Heart right ventricle (tissue), 16 donors: ENCODE measurements at places on chromosomes 12 and 14. TPM values are rescaled to one million over a fixed set of nuclear protein-coding genes. Genes with fewer than 3 reads are reported as not detected.
A peak's percentile ranks its signal among the peaks of the same experiment; 100 is the strongest.

GRCh38 chr12:89453121-89453978 lies 71.2 kb downstream of the GALNT4 start:
- H3K27ac ChIP-seq, result peak overlapping the region; percentile 68
- H3K36me3 ChIP-seq, result no peaks in the 10 kb centered on the region
- H3K4me1 ChIP-seq, result peaks cover 43% of the 10 kb centered on the region
- H3K27me3 ChIP-seq, result no peaks in the 10 kb centered on the region
- H3K4me3 ChIP-seq, result peak overlapping the region; percentile 3
- DNase-seq, result peak; percentile 23

Gene MAP1LC3B2
- 1.2 TPM for total RNA-seq

GRCh38 chr12:104420868-104421267 lies 35.9 kb upstream of the CHST11 start:
- H3K27ac ChIP-seq, result no peak overlapping the region
- no peak overlapping the region for H3K4me3 ChIP-seq
- DNase-seq, result no peak
- no peaks in the 10 kb centered on the region for H3K27me3 ChIP-seq
- no peaks in the 10 kb centered on the region for H3K4me1 ChIP-seq
- H3K36me3 ChIP-seq, result no peaks in the 10 kb centered on the region

DNA sequence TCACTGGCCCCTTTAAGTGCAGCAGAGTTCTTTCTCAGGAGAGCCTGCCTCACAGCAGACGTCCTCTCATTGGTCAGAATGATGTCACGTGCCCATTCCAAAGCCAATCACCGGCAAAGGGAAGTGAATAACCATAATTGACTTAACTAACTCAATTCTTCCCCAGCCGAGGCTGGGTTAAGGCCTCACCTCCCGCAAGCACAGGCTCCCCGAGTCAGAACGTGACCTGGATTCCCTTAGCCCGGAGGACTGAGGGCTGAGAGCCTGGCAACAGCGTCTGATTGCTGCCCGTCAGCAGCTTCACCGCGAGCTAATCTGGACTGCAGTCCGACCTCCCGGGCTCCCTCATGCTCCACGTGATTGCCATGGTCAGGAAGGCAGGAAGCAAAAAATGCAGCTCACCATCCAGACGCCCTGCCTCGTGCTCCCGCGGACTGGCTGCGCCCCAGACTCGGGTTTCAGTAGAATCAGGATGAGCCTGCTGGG lies 92.1 kb upstream of the FZD10 start:
- peaks cover 7% of the 10 kb centered on the region for H3K27me3 ChIP-seq
- H3K27ac ChIP-seq, result no peak overlapping the region
- peak; percentile 39 for DNase-seq
- no peaks in the 10 kb centered on the region for H3K4me1 ChIP-seq
- peak overlapping the region; percentile 34 for H3K4me3 ChIP-seq
- H3K36me3 ChIP-seq, result no peaks in the 10 kb centered on the region

- DNase-seq, result no peak
- no peak overlapping the region for H3K27ac ChIP-seq
- peaks cover 11% of the 10 kb centered on the region for H3K36me3 ChIP-seq
- H3K27me3 ChIP-seq, result no peaks in the 10 kb centered on the region
Observed at GRCh38 chr14:21258889-21259787, 10.1 kb downstream of the HNRNPC start.

DNA sequence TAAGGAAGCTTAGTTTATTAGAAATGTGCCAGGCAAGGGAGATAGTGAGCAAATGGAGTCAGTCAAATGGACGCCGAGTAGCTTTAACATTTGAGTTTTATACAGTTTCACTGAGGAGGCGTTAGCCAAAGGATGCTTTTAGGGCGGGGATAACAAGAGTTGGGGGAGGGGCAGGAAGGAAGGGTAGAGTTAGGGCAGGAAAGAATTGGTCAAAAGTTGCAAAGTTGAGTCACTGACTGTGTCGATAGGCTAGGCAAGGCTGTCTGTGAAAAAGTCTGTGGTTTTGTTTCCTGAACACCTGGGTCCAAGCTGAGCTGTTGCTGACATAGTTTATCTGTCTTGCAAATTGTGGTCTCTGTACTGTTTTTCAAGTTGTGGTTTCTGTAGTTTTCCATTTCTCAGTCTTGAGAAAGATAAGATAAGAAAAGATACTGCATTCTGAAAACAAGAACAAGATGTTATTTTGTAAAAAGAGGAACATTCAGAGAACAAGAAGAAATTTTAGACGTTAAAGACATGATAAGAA lies 62.6 kb upstream of the RESF1 start:
- peaks cover 5% of the 10 kb centered on the region for H3K4me1 ChIP-seq
- no peak overlapping the region for H3K4me3 ChIP-seq

DNA sequence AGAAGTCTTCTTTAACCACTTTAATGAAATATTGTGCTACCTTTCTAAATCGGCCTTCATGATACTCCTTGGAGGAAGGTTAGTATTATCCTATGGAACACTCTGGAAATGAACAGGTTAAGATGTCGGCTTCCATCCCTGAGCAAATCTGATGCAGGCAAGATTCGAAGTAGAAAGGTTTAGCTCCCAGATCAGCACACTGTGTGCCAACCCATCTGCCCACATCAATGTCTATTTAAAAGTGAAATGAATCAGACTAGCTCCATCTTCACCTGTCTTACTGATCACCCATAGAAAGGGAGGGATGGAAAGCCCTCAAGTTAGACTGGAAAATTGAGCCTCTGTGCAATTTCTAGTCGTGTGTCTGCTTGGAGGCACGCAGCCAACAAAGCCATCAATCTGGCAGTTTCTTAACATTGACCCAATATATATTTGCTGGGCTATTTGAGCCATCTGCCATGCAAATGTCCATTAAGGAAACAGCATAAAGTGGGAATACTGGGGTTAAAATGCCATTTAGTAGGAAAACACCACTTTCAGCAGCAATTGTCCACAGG lies 506.1 kb downstream of the RMST start:
- no peak overlapping the region for H3K27ac ChIP-seq
- no peaks in the 10 kb centered on the region for H3K36me3 ChIP-seq
- H3K4me3 ChIP-seq, result no peak overlapping the region
- no peak for DNase-seq
- H3K27me3 ChIP-seq, result no peaks in the 10 kb centered on the region
- no peaks in the 10 kb centered on the region for H3K4me1 ChIP-seq

Gene NUP107
- total RNA-seq, result 22.0 TPM

GRCh38 chr14:72154645-72155378 lies 222.6 kb downstream of the RGS6 start:
- no peaks in the 10 kb centered on the region for H3K27me3 ChIP-seq
- no peak overlapping the region for H3K4me3 ChIP-seq
- no peak for DNase-seq
- no peaks in the 10 kb centered on the region for H3K36me3 ChIP-seq

- peaks cover 6% of the 10 kb centered on the region for H3K27me3 ChIP-seq
- no peak for DNase-seq
- no peaks in the 10 kb centered on the region for H3K36me3 ChIP-seq
- H3K4me1 ChIP-seq, result no peaks in the 10 kb centered on the region
Observed at GRCh38 chr12:130026608-130027176, 122.9 kb upstream of the TMEM132D start.

DNA sequence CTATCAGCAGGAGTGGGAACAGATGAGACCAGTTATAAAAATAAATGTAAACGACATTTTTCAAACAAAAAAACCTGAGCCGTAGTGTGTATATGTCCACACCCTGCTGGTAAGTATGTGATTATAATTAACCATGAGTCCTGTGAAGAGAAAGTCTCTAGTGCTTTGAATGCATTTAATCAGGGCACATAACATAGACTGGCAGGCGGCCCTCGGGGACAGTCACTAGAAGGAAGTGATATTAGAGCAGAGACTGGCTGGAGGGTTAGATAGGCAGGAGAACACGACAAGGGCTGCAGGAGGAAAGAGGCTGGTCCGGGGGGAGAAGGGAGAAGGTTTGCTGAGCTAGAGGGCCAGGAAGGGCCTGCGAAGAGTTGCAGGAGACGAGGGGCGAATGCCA lies 23.8 kb upstream of the ELK3 start:
- H3K27ac ChIP-seq, result peak overlapping the region; percentile 44
- no peaks in the 10 kb centered on the region for H3K36me3 ChIP-seq
- H3K4me3 ChIP-seq, result no peak overlapping the region
- H3K4me1 ChIP-seq, result peaks cover 43% of the 10 kb centered on the region
- DNase-seq, result no peak

DNA sequence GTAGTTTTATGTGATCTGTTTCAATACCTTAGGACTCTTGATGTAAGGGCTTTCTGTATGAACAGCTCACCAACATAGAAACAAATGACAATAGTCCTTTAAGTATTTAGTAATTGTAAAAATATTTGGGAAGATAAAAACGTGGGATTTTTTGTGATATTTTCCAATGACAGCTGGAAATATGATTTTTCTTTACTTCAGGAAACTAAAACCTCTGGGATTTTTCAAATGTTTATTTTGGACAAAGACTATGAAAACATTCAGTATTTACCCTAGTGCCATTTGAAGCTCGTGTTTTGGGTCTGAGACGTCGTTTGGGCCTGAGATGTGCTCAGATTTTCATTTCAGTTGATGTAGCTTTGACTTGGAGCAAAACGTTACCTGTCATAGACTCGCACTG lies 240.0 kb downstream of the BMP4 start:
- peak overlapping the region; percentile 73 for H3K27ac ChIP-seq
- H3K36me3 ChIP-seq, result no peaks in the 10 kb centered on the region
- DNase-seq, result no peak
- no peaks in the 10 kb centered on the region for H3K27me3 ChIP-seq
- H3K4me3 ChIP-seq, result no peak overlapping the region

DNA sequence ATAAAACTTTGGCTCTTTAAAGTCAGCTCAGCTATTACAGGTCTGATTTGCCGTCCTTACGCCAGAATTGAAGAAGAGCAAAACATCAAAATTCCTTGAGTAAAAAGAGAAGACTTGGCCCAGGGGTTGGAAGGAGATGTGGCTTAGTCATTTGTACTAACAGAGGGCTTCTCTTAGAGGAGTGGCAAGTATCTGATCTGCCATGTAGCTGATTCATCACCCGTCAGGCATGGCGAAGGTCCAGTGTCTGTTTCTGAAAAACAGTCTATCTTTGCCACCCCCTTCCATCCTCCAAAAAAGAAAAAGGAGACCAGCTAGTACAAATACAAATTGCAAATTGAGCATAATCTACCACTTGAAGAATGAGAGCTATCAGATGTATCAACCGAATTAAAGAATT lies 91.9 kb downstream of the RAD52 start:
- no peak overlapping the region for H3K4me3 ChIP-seq
- peaks cover 23% of the 10 kb centered on the region for H3K4me1 ChIP-seq
- DNase-seq, result no peak
- no peaks in the 10 kb centered on the region for H3K27me3 ChIP-seq

DNA sequence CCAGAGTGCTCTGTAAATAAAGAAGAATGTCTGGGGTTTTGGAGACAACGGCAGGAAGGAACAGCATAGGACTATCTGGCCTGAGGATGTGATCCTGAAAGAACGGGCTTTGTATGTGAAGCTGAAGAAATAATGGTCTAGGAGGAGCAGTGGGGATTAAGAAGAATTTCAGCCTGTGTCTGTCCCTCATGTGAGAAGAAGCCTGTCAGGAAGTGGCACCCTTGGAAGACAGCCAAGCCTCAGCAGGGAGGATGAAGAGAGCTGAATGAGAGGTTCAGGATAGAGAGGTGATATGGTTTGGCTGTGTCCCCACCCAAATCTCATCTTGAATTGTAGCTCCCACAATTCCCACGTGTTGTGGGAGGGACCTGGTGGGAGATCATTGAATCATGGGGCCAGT lies 56.9 kb upstream of the TCL1A start:
- H3K4me3 ChIP-seq, result no peak overlapping the region
- peaks cover 27% of the 10 kb centered on the region for H3K27me3 ChIP-seq
- DNase-seq, result no peak

Gene GUCY2C
- total RNA-seq, result not detected

DNA sequence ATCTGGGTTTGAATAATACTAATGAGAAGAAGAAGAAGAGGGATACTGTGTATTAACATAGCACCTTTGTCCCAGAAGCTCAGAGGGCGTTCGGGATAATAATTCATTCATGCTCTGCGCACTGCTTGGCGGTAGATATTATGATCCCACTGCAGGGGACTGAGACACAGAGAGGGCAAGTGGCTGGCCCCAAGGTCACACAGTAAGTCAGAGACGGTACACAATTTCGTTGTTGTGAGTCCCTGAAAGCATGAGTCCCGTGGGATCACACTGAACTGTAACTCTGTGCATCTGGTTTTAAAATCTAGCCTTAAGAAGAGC lies 47.9 kb upstream of the PARP11 start:
- H3K27ac ChIP-seq, result no peak overlapping the region
- no peaks in the 10 kb centered on the region for H3K36me3 ChIP-seq
- H3K4me1 ChIP-seq, result no peaks in the 10 kb centered on the region

DNA sequence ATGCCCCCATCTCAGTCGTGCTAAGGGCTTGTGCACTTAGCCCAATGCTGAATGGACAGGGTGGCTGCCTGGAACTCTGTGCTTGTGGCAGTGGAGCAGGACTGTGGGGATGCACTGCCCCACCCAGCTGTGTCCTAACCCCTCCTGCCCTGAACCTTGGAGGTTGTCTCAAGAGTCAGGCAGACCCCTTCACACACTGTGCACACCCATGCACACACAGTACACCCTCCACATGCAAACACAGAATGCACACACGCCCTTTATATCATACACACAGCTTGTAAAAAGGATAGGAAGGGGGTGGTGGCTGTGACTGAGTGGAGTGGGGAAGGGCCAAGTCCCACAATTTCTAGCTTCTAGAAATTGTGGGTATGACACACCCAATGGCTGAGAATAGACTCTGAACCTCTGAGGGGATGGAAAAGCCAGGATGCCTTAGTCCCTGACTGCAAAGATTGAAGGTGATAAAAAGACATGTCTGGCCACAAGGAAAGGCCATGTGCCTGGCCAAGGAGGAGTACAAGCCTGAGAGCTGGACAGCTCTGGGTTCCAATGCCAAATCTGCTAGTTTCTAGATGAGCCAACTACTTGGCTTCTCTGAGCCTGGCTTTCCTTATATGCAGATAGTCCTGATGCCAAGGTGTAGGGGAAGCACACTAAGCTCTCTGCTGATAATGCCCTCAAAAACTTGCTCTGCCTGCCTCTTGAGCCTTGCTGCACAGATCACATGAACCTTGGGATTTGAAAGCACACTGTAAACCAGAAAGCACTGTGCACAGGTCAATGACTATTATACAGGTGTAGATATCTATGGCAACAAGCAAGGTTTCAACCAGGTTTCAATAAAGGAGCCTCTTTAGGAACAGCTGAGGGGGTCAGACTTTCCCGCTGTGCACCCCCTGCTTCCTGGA lies 8.4 kb downstream of the KRT8 start:
- H3K27me3 ChIP-seq, result no peaks in the 10 kb centered on the region
- no peaks in the 10 kb centered on the region for H3K36me3 ChIP-seq
- no peak overlapping the region for H3K27ac ChIP-seq
- DNase-seq, result no peak
- H3K4me3 ChIP-seq, result no peak overlapping the region

Gene CIROP
- not detected for total RNA-seq

GRCh38 chr12:105980533-105980932 lies 158.2 kb downstream of the NUAK1 start:
- no peak overlapping the region for H3K27ac ChIP-seq
- peaks cover 17% of the 10 kb centered on the region for H3K4me1 ChIP-seq
- DNase-seq, result no peak
- no peaks in the 10 kb centered on the region for H3K36me3 ChIP-seq
- H3K4me3 ChIP-seq, result no peak overlapping the region
- H3K27me3 ChIP-seq, result no peaks in the 10 kb centered on the region

- H3K4me1 ChIP-seq, result no peaks in the 10 kb centered on the region
- DNase-seq, result no peak
- H3K36me3 ChIP-seq, result no peaks in the 10 kb centered on the region
- H3K4me3 ChIP-seq, result no peak overlapping the region
- H3K27me3 ChIP-seq, result no peaks in the 10 kb centered on the region
Observed at GRCh38 chr14:57420033-57420432, 29.6 kb downstream of the NAA30 start.

Gene VWF
- total RNA-seq, result 224 TPM

- H3K27me3 ChIP-seq, result no peaks in the 10 kb centered on the region
- no peaks in the 10 kb centered on the region for H3K36me3 ChIP-seq
- no peak overlapping the region for H3K4me3 ChIP-seq
- no peak overlapping the region for H3K27ac ChIP-seq
- DNase-seq, result no peak
Observed at GRCh38 chr12:64097366-64098105, 124.6 kb downstream of the KICS2 start.

Gene CLEC4E
- 2.8 TPM for total RNA-seq

Gene PALS1
- 15.7 TPM for total RNA-seq
